ENCODE measurements at places on chromosomes 16 and 17.

DNA sequence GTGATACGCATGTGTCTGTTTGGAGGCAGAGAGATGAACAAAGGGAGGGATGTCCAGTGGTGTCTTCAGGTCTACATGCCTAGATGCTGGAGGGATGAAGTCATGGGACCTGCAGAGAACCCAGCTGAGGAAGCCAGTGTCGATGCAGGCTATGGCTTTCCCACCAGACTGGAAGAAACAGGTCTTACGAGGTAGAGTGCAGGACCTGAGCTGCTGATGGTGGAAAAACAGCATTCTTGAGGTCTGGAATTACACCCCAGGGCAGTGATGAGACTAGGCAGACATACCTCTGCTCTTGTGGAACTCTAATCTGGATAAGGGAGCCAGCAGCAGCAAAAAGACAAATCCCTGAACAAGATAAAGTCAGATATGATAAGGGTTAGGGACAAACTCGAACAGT is 37.4 kb downstream of the ARSG start:
- DNase-seq, result no peak

DNA sequence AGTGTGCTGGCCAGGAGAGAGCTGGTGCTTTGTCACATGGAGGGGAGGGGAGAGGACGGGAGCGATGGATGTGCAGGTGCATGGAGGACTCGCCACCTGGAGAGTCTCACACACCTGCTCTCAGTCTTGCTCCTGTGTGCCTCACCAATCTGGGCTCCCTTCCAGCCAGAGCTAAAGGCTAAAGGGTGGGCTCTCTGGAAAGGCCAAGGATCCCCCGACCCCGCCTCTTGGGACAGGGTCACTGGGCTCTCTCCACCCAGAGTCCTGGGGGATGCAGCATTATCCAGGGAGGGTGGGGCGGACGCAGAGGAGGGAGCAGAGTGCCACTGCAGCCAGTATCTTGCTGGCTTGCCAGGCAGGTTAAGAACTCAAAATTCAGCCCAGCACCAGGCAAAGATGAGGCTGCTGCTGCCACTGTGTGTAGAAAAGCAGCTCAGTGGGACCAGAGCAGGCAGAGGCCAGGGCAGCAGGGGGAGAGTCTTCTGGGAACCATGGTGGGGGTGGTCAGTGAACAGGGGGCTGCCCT is 5.4 kb upstream of the STAT5B start:
- no peak for DNase-seq

DNA sequence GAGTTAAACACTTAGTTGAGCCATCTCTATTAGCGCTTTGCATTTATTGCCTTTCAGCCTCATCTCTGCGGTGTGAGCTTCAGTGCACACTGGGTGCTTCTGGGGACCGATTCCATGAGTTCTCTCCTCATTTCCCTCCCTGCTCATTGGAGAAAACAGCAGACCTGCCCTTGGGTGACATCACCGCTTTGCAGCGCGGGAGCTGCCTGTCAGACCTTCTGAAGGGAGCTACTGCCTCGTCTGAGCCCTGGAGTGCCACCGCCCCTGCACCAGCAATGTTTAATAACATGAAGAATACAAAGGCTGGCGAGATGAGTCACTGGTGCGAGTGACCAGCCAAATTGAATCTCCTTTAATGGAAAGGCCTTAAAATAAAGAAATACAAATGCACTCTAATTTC is 30.2 kb upstream of the CPPED1 start:
- no peak for DNase-seq

DNA sequence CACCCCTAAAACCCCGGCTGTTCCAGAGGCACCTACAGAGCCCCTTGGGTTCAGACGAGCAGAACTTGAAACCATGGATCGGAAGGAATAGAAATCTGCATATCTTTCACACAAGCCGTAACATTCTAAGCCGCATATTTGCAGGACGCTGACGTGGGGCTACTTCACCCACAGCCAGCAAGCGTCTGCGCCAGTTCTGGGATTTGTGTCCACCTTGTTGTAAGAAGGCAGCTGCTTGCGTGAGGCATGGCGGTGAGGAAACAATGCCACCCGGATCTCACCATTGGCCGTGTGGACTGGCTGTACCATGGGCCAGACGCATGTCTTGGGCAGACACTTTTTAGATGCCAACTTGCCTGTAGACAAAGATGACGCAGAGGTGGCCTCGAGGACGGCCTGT is 34.5 kb downstream of the TNFRSF13B start:
- no peak for DNase-seq

DNA sequence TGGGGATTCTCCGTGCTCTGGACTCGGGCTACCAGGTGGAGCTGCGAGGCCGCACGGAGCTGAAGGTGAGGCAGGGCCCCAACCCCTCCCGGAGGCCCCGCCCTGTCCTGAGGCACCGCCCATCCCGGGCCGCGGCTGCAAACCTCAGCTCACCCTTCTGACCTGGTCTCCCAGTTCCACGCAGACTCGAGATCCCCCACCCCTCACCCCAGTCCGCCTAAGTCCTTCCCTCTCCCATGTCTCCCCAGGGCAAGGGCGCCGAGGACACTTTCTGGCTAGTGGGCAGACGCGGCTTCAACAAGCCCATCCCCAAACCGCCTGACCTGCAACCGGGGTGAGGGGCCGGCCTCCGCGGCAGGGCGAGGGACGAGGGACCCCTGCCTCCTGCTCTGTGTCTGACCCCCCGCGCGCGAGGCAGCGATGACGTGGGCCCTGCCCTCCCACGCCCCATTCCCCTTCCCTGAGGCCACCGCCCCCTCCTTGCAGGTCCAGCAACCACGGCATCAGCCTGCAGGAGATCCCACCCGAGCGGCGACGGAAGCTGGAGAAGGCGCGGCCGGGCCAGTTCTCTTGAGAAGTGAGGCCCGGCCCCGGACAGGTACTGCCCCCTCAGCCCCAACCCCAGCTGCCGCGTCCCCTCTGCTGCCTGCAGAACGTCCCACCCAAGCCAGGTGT is 13.7 kb downstream of the GUCY2D start:
- DNase-seq, result peak; percentile 54

DNA sequence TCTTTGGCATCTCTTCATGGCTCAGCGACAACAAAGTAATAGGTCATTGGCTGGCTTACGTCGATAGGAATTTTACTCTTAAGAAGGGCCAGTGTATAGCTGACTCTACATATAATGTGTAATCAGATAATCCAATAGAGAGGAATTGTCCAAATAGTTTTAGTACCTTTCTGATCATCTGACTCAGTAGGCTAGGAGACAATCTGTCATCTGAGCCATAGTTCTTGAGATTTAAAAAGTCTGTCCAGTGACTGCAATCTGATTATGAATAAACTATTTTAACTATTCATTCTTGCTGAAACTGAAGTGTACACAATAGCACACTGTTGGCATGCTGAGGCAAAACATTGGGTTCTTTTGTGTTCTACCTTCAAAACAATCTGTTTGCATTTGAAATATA is 21.4 kb upstream of the NOL11 start:
- DNase-seq, result no peak

GRCh38 chr16:50833929-50834328 is 92.0 kb downstream of the CYLD start:
- DNase-seq, result no peak

- DNase-seq, result no peak
These were observed 79.7 kb upstream of the CES5A start for GRCh38 chr16:55954906-55955305.

GRCh38 chr17:13385481-13385911 is 216.2 kb downstream of the HS3ST3A1 start:
- no peak for DNase-seq

- DNase-seq, result peak; percentile 8
These were observed 10.8 kb upstream of the BCAR1 start for GRCh38 chr16:75262104-75262799.

DNA sequence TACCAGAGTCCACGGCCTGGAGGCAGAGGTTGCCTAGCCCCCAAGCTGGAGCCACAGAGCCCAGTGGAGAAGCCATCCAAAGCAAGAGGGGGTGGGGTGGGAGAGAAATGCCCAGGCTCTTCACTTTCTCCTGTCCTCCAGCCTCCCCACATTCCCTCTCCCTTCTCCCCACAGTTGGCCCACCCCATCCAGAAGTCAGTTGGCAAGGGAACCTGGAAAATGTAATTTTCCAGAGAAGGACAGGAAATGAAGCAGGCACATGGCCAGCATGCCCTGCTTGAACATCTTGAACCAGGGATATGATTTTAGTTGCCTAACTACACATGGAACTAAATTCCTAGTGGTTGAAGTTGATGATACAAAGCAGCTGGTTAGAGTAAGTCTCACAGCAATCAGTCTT is 73.3 kb upstream of the IRX6 start:
- DNase-seq, result no peak

DNA sequence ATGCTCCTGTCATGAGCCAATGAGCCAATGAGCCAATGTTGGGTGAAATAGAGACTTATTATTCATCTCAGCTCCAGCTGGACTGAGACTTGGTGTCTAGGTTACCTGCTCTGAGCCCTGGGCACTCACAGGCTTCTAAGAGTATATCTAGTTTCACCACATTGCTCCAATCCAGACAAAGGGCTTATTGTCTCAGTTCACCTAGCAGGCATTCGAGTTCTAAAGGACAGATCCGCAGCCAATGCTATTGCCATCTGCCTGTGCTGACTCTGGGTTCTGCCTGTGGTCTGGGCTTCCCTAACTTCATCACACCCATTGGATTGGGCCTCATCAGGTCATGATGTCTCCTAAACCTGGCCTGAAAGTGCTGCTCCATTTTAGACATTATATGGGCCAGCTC is 66.1 kb upstream of the HS3ST4 start:
- no peak for DNase-seq

DNA sequence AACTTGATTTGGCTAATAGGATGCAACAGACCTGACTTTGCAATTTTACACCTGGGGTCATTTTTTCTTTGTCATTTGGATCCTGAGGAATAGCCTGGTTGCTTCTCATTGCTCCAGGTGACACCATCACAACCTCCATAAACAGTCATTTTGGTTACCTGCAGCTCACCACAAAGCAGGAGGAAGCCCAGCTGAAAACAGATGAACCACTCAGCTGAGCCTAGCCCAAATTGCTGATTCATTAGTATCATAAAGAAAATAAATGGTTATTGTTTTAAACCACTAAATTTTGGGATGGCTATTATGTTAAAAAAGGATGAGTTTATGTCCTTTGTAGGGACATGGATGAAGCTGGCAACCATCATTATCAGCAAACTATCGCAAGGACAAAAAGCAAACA is 841.0 kb upstream of the EEF2KMT start:
- DNase-seq, result no peak

DNA sequence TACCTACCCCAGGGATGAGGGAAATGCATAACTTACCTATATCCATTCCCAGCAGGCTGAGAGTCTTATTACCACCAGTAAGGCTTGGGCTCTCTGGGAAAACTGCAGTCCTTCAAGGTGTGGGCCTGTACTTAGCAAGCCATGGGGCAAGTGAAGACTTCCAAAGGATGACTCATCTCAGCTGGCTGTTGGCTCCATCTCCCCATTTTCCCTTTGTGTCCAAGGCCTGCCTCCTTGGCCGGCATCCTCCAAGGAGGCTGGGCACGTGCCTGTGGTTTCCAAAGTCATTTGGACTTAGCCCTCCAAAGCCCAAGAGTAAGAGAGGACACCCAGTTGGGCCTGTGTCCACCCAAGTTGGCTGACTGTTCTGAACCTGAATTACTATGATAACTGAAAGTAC is 89.8 kb downstream of the TMEM100 start:
- DNase-seq, result no peak

GRCh38 chr16:29824589-29825144 is 4.4 kb downstream of the MVP start:
- no peak for DNase-seq

- DNase-seq, result no peak
These were observed 1.0 kb upstream of the NLRC5 start for GRCh38 chr16:56988161-56988947.

GRCh38 chr17:7022781-7023571 is at the start of gene BCL6B:
BCL6B (plus strand) TSS chr17:7023050; CDS start chr17:7023672, 622 bp downstream.
- no peak for DNase-seq

DNA sequence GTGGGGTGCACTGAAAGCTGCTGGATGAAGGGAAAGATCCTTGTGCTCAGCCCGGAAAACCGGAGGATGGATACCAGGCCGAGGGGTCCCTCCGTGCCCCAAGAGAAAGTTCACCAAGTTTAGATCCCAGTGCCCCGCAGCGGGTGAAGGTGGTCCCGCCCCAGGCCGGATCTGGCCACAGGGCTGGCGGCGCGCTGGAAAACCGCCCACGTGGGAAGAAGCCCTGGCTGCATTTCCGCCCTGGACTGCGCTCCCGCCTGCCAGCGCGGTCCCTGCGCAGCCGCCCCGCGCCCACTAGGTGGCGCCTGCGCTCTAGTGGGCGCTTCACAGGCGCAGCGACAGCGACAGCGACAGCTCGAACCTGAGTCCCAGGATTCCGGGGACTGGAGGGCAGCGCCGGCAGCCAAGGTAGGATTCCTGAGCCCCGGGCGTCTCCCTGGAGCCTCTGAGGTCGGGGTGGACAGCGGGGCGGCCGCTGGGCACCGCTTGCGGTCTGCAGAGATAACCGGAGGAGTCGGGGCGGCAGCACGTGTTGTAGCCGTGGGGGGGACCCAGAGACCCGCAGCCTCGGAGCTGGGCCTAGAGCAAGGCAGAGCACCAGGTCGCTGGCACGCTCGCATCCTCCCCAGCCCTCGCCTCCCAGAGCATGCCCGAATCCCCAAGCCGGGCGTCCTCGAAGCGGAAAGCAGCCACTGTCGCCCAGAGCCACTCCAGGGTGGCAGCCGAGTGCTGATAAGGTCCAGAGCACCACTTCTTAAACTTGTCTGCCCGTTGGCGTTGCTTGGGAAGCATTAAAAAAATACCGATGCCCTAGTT is at the start of gene CHD9:
TSS of gene CHD9 (plus strand) at position 322 of the 816 bp plus-strand sequence. CDS start 101,099 bp downstream, outside the sequence.
- DNase-seq, result peak; percentile 82
